CD4-positive, alpha-beta T cell treated with Interleukin-12 subunit alpha and Interleukin-12 subunit beta, for 1 hour (primary cell): ENCODE measurements at places on chromosomes 5 and 9.

DNA sequence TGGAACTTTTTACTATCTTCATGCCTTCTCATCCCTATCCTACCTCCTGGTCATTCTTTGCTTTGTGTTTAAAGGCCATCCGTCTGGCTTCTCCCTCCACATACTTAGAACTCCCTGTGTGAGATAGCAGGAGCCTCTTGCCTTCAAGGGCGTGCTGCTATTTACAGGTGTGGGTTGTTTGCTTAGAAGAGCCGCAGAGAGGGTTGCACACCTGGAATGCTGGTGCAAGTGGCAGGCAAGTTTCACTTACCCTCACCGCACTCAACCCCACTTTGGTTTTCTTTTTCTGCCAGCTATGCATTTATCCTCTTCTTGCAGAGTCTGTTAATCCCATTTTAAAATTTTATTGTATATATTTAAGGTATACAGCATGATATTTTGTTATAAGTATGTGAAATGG, 12.6 kb downstream of the SKP2 start:
- DNase-seq: no peak

DNA sequence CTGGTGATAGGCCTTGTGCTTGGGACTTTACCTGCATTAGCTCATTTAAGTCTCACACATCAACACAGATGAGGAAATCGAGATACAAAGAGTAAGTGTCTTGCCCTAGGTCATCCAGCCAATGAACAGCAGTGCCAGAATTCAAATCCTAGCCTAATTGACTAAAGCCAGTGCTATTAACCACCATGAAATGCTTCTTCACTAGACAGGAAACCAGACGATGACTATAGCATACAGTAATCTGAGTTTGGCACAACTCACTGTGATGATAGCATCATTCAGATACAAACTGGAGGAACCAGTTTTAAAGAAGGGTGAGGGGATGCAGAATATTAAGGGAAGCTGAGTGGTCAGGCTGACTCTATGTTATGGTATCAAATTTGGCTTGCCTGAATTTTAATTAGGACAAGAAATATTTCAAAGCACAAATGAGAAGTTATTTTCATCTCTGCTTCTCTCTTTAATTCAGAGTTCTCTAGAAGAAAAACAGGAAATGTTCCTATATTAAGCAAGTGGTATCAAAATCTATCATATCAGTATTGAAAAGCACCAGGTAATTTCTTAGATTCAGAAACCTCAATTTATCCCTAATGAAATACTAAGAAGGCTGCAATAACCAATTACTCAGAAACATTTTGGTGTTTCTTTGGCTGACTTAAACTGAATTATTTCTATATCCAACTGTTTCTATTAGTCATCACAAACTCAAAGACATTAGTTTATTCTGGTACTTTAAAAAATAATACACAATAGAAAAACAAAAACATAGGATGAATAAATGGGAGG, 147.0 kb upstream of the RASA1 start:
- peak; percentile 46 for DNase-seq

DNA sequence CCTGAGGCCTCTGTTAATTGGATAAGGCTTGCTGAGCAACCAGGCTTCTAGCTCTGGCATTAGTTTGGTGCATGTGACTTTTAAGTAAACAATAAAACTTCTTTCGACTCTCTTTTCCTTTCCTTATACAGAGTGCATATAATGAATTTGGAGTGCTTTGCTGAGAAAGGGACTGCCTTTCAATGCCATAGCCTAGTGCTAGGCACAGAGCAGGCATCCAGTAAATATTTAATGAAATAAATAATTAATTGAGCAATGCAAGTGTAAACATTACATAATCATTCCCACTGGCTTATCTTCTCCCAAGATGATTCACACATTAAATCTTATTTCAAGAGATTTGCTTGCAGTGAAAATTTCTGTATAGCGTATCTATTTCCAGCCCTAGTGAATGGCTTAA, 74.1 kb downstream of the NMUR2 start:
- DNase-seq: no peak

DNA sequence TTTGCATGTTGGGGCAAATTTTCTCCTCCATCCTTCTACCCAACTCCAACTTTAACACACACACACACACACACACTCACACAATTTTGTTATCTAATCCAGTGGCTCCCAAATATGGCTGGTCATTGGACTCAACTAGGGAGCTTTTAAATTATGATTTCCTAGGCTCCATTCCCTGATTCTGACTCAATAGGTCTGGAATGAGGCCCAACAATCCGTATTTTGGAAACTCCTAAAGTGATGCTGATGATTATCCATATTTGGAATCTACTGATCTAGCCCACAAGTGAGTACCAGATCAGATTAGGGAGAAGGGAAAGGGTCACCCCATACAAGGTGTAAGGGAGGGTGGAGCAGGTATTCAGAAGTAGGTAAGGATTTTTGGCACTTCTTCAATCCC, 309.7 kb downstream of the TLE1 start:
- no peak for DNase-seq

- no peak for DNase-seq
Measured at GRCh38 chr9:27468462-27469110, 55.5 kb upstream of the IFNK start.

- DNase-seq: no peak
Measured at GRCh38 chr5:157444224-157444623, 15.8 kb upstream of the NIPAL4 start.

- no peak for DNase-seq
Measured at GRCh38 chr5:123916345-123917121, 404.6 kb downstream of the CSNK1G3 start.

DNA sequence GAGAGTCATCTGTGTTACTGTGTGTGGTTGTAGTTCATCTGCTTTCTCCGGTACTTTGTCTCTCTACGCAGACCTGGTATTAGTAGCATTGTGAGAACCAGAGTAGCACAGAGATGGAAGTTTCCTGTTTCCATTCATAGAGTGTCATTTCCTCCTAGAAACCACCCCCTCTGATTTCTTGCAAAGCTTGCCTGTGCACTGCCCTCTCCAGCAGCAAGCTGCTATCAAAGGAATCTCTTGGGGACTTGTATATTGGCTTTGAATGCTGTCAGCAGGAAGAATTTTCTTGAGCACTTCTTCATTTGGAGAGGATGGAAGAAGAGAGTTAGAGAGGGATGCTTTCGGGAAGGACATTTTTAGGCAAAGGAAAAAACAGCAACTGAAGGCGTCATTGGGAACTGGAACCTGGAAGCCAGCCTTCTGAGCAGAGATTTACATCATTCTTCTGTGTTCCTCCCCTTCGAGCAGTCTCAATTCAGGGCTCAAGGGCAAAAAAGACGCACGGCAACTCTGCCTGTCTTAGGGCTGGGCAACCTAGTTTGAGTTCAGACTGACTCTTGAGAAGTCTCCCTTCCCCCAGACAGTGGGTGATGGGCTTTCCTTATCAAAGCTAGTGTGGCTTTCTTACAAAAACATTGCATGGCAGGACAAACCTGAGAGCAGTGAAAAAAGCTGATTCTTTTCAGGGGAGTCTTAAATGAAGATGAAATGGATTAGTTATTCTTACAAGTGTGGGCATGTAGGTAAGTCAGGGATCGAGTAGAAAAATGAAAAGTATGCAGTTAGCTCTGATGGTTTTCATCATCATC, 226.3 kb downstream of the AOPEP start:
- DNase-seq: peak; percentile 25

DNA sequence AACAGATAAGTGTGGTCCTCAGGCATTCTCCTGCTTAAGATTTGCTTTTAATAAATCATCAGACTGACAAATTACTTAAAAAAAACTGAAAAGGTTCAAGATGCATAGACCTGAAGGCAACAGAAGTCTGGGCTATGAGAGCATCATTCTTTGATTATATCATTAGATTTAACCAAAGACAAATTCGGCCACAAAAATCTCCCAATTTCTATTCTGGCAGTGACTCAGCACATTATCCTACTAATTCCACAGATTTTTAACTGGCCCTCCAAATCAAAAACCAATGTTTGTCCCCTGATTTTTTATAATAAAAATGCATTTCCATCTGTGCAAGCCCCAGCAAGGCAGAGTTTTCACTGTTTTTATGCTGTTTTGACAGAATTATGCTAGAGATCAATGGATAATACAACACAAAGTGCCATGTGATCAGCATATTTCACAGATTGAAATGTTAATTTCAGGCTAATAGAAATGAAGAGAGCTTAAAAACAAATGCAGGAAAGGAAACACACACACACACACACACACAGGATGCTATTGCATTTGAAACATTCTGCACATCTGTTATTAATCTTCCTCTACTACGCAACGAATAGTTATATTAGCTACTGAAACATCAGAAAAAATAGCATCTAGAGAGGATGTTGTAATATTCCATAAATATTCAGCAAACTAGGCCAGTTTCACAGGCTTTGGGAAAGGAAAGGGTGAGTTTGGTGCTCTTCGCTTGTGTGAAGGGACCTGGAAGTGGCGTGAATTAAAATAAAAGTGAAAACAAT, 177.6 kb upstream of the ST8SIA4 start:
- DNase-seq: no peak

DNA sequence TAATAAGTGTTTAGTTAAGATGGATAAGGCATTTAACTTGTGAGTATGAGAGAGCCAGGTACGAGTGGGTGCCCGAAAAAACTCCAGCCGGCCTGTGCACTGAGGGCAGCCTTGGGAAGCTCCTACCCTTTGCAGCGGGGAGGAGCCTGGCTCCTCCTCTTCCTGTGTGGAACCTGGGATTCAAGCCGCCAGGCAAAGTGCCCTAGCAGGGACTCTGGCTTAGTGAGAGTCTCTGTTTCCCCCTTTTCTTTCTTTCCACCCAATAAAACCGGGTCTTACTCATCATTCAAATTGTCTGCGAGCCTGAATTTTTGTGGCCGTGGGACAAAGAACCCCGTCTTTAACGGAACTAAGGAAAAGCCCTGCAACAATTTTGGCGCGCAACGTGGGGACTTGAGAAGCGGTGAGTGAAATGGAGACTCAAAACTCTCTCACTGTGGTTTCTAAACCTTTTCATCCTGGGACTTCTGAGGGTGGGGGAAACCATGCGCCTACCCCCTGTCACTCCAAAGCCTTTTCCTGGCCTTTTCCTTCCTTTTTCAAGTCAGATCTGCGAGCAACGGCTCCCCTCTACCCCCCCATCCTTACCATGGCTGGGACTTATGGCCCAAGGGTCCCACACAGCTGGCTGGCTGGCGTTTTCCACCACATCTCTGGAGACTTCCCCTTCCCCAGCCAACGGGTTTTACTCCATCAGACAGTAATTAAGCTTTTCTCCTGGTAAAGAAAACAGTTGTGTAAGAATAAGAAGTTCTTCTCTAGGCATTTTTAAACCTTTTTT, 535.7 kb upstream of the ACO1 start:
- DNase-seq: no peak

DNA sequence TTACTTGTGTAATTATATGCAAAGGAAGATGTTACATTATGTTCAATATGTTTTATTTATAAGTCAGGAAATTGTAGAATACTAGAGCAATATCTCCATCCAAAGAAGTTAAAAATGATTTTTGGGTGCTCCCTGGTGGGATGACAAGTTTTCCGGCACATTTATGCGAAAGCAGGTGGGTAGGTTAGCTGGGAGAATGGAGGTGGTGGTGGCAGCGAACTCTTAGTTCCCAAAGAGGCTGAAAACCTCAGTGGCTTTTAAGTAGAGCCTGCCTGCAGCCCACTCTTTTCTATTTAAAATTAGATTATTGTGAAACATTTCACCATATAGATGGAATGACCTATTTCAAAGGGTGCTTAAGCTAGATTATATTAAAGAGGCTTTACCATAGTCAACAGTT, 51.8 kb downstream of the ANKRD33B start:
- no peak for DNase-seq

DNA sequence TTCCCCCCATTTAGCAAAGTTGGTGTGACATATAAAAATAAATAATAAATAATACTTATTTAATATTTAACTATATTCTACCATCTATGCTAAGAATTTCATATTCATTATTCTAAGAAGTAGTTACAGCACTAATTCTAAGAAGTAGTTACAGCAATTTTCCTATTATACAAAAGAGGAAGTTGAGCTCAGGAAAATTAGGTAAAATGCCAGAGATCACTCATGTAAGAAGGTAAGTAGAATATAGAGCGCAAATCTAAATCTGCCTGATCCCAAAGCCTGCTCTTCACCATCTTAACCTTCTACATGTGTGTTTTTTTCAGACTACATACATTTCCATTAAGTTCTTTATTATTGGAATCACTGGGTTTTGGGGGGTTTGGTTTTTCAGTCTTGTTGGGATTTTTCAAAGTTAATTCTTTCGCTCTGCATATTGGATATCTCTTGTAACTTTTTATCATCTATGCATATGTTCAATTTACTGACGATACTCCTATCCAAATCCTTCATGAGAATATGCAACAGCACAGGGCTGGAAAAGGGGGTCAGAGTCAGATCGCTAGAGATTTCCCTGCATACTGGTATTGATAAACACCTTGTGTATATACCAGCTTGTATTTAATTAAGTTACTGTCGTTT, 852.1 kb downstream of the MAT2B start:
- no peak for DNase-seq

- DNase-seq: no peak
Measured at GRCh38 chr5:72541501-72542225, 34.5 kb upstream of the ZNF366 start.

DNA sequence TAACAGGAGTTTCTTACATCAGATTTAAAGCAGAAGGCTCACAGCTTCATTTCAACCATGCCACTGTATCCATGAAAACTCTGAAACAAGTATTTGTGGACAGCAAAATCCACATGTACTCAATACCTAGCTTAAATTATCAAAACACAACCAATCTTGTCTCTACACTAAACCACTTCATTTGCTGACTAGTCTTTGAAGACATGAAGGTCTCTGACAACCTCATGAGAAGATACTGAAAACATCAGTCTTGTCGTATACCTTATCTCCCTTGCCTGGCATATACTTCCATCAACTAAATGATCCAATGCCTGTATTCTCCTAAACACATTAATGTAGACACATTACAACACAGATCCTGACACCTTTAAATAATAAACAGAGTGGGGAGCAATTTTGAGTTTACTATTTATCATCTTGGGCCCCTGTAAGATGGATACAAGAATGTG, 2.9 kb downstream of the RPS23 start:
- DNase-seq: no peak

- DNase-seq: no peak
Measured at GRCh38 chr5:84715686-84716085, 331.0 kb upstream of the EDIL3 start.

GRCh38 chr9:77917800-77918199, 113.8 kb downstream of the GNAQ start:
- no peak for DNase-seq

- DNase-seq: no peak
Measured at GRCh38 chr5:156936972-156937371, 26.1 kb downstream of the TIMD4 start.

GRCh38 chr9:82491604-82492003, 503.0 kb downstream of the SPATA31D1 start:
- DNase-seq: no peak
